ENCODE measurements at places on chromosomes 5 and 9.

GRCh38 chr5:55232985-55233928 lies at the start of gene CCNO:
TSS of gene CCNO (minus strand) at chr5:55233608. CDS start at chr5:55233523, 85 bp downstream.
- DNase-seq, result peak; percentile 77

DNA sequence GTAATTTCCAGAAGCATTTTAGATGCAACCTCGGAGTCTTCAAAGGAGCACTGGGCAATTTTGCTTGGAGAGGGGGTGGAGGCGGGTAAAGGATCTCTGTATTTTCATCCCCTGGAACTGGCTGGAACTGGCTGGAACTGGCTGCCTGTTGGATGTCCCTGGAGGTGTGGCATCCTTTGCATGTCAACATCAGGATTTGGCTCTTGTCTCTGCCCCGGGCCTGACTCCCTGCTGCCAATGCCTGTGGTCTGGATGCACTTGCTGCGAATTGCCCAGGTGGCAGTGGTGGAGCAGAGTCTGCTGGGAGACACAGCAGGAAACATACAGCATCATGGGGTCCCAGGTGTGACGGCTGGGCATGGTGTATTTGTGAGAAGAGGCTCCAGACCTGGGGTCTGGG lies 391.3 kb downstream of the GADD45G start:
- no peak for DNase-seq

DNA sequence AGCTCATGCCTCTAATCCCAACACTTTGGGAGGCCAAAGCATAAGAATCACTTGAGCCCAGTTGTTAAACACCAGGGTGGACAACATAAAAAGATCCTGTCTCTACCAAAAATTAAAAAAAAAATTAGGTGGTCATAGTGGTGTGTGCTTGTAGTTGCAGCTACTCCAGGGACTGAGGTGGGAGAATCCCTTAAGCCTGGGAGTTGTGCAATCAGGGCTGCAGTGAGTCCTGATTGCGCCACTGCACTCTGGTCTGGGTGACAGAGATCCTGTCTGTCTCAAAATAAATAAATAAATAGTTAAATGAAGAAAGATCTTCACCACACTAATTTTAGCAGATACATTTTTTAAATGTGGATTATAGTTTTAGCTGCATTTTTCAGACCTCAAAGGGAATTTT lies 433.2 kb downstream of the MAT2B start:
- no peak for DNase-seq

DNA sequence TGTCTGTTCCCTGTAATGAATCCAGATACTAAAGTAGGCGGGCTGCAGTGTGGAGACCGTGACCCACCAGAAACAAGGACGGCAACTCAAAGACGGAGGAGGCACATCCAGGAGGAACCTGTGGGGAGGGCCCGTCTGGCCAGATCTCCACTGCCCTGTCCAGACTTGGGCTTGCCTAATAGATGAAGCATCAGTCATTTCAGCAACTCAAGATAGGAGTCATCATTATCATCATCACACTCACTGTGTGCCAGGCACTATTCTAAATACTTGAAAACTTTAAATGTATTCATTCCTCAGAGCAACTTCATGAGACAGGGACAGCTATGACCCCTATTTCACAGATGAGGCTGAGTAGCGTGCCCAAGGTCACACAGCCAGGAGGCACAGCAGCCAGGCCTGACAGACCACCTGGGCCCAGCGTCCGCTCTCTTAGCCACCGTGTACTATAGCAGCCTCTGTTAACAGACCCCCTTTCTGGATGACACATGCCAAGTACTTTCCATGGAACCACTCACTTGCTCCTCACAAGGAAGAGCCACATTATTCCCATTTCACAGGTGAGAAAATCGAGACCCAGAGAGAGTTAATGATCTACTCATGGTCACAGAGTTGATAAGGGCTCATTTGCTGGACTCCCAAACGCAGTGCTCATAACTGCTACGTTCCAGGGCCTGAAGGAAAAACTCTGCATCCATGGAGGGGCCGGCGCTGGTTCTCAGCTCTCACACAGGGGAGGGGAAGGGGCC lies 4.9 kb upstream of the IL4 start:
- DNase-seq, result no peak

- DNase-seq, result peak; percentile 81
Measured at GRCh38 chr9:135976944-135977343, 15.8 kb upstream of the UBAC1 start.

- no peak for DNase-seq
Measured at GRCh38 chr5:1193591-1193985, 7.8 kb upstream of the SLC6A19 start.

Measured in right hindlimb (tissue), 1 donor.